Heart right ventricle (tissue), 16 donors: ENCODE measurements at places on chromosomes 3 and 15.
A peak's percentile ranks its signal among the peaks of the same experiment; 100 is the strongest.

GRCh38 chr3:172384836-172385235 lies 63.4 kb downstream of the GHSR start:
- no peak for DNase-seq

DNA sequence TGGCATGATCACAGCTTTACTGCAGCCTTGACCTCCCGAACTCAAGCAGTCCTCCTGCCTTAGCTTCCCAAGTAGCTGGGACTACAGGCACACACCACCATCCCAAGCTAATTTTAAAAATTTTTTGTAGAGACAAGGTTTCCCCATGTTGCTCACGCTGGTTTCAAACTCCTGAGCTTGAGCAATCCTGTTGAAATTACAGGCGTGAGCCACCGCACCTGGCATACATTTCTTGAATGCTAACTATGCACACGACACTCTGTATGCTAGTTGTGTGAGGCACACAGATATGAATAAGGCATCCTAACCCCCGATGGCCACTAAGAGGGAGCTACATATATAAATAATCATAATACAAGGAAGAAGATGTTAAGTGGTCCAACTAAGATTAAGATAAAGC lies 64.9 kb downstream of the CDC25A start:
- no peak for DNase-seq

GRCh38 chr3:45198264-45199260 lies 27.5 kb downstream of the TMEM158 start:
- DNase-seq = no peak

DNA sequence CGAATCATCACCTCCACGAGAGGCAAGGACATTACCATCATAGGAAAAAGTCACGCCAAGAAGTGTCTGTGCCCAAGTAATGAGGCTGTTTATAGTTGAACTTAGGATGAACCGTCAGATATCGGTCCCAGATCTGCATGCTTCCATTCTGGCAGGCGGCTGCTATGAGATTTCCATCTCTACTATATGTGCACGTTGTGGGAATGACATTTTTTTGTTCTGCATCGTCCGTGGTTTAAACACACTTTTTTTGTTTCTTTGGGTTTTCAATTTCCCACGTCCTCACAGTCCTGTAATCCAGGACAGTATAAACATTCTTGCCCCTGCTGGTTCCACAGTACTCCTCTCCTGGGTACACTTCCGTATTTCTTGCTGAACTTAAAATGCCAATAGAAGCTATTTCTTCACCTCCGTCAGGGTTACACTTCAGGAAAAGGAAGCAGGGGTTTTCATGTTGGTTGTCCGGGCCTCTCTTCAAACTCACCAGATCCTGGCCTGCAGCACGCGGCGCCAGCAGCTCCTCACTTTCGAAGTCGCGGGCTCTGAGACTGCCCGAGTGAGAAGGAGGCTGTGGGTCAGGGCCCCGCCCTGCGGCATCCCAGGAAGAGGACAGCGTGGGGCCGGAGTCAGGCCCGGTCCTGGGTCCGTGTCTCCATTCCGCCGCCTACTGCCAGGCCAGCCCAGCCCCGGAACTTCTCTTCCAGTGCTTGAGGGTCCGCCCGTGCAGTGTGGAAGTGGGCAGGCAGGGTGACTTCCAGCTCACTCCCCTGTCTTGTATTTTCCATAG lies 9.8 kb upstream of the TM4SF4 start:
- DNase-seq = no peak

DNA sequence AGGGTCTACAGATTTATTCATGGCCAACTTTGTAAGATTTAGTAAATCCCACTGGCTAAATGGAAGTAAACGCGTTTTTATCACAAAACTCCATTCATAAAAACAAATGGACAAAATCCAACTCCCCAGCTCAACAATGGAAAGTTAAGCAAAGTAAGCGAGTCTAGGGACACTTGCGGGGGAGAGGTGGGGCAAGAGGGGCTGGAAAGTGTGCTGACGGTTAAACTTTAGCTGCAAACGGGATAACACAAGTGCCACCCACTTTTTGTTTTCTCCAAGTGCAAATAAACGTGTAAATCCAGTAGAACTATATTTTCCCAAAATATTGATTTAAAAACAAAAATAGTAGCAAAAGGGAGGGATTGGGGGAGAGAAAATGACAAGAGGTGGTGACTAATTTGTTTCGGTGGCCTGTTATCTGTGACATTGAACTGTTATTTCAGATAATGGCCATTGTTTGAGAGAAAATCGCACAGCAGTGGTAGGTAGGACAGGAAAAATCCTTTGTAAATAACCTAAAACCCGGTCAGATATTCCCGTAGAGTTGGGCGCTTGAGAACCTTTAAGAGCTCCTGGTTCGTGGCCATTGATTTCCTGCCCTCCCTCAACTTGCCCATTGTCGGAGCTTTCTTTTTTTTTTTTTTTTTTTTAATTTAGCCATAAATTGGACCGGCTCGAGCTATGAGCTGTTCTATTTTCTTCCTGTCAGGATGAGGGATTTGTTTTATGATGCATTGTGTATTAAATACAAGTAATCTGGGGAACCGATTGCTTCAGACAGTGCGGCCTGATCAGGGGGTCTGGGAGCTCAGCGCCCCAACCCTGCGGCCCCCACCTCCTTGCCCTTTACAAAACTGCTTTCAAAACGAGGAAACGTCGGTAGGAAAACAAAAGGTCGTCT lies 514.8 kb downstream of the MECOM start:
- peak; percentile 39 for DNase-seq

DNA sequence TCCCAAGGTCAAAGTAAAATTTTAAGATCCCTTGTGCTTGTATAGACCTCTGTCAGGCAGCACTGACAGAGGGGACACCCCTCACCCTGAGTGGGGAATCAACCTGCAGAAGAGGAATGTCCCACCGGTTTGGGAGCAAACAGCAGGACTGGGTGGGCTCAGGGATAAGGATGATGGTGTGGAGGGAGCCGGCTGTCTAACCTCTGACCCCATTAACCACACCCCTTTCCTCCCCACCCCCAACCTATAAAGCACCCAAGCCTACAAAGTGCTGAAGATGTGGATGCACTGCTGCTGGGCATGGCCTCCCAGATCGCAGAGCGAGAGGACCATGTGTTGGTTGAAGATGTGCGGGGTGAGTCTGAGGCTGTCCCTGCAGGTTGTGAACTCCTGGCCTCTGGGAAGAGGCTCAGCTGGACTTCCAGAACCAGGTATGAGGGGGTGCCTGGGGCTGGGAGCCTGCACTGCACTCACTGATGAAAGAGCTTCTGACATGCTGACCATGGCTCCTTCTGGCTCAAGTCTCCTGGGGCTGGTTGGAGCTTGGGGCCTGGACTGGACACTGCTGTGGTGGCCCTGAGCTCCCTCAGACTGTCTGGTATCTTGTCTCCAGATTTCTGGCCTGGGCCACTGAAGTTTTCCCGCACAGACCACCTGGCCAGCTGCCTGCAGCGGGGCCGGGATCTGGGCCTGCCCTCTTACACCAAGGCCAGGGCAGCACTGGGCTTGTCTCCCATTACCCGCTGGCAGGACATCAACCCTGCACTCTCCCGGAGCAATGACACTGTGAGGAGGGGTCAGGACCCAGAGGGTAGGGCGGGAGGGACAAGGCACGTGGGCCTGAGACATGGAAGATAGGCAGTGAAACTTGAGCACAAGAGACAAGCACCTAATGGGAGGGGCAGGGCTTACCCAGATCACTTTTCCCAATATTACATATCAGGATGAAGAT lies 9.3 kb downstream of the DUOX1 start:
- DNase-seq = no peak

GRCh38 chr3:88807491-88808105 lies 299.8 kb upstream of the EPHA3 start:
- no peak for DNase-seq

DNA sequence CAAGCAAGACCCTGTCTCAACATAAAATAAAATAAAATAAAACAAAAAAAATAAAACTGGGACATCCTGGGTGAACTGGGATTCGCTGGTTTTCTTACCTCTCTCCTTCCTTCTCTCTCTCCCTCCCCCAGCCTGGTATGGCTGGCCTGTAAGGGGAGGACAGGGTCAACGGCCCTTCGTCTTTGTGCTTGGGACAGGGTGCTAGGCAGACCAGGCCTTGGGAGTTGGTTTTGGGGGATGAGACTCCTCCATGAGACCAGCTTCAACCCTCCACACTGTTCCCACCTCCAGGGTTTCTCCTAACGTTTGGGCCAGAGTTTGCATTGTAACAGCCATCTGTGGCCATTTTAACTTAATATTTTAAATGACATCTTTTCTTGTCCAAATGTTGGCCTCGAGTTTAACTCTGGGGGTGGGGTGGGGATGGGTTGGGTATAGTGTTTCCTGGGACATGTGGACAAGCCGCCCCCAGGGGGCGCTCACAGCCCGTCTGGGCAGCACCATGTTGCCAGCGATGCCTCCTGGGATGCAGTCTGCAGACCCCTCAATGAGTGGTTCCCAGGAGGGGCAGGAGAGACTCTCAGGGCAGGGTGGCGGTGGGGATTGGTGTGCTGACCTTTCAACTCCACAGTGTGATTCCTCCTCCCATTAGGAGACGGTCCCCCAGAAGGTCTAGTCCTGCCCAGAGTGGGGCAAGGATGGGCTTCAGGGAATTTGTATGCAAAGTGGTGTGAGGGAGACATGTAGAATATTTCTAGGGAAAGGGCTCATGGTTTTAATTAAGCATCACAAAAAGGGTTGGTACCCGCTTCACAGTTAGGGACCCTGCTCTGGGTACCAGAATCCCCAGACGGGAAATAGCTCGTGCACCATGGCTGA lies 37.7 kb upstream of the LCTL start:
- peak; percentile 71 for DNase-seq

DNA sequence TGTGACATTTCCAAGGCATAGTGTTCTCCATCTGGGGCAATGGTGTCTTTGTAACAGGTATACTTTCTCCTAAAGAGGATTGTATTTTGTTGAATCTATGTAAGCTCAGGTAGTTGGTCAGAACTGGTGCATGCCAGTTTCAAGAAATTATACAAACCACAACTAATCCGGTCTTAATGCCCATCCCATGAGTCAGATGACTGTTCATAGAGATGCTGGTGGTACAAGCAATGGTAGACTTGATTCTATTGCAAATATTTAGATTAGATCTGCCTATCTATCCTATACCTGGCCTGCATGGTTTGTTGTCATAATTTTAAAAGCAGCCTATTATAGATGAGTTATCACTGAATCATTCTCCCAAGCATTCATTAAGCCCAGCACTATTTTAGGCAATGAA lies 43.5 kb downstream of the ATP13A5 start:
- no peak for DNase-seq

GRCh38 chr15:51266656-51267050 lies 71.7 kb downstream of the CYP19A1 start:
- no peak for DNase-seq

DNA sequence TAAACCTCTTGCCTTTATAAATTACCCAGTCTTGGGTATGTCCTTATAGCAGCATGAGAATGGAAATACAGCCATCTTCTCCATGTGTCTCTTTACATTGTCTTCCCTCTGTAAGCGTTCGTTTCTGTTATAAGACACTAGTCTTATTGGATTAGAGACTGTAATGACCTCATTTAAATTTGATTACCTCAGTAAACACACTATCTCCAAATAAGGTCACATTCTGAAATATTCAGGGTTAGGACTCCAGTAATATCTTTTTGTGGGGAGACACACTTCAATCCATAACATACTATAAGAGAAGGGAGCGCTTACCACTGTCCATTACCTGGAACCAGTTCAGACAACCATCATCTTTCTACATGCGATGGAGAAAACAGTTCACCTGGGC lies 34.3 kb upstream of the CD47 start:
- no peak for DNase-seq

- no peak for DNase-seq
Measured at GRCh38 chr15:26690778-26691177, 82.1 kb downstream of the GABRB3 start.

DNA sequence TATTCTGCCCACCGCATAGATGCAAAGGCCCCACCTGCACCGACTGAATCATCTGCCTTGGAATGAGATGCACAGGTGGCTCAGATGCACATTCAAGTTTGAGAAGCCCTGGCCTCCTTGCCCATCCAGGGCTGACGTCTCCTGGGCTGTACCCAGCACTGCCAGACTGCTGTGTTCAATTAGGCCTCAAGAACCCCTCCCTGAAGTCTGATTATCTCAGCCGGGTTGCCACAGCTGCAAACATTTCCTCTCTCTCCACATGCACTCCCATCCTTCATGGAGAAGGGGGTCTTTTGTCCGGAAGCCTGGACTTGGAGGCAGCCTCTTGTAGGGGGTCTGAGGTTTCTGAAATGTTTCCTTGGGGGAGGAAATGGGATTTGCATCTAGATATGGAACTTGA lies 459.4 kb upstream of the PROK2 start:
- no peak for DNase-seq

DNA sequence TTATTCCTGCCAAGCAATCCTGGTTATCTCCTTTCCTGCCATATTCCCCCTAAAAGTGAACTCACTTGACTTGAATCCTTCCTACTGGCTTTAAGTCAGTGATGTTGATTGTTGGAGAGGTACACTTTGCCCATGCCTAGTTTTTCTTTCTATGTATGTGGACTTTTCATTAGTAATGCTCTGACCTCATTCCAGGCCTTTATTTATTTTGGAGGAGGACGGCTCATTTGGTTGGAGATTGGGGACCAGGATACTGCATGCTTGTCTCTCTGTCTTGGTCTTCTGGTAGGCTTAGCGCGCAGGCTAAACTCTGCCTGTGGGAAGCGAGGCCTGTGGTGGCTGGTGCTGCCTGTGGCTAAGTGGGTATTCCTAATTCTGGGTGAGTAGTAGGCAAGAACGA lies 29.1 kb upstream of the MTMR10 start:
- no peak for DNase-seq

- no peak for DNase-seq
Measured at GRCh38 chr3:22609139-22609538, 594.0 kb upstream of the UBE2E2 start.

- no peak for DNase-seq
Measured at GRCh38 chr15:48596415-48596814, 49.1 kb downstream of the FBN1 start.

- no peak for DNase-seq
Measured at GRCh38 chr3:112357930-112358780, 25.2 kb downstream of the CD200 start.

- no peak for DNase-seq
Measured at GRCh38 chr3:144317961-144318360, 346.3 kb downstream of the DIPK2A start.

DNA sequence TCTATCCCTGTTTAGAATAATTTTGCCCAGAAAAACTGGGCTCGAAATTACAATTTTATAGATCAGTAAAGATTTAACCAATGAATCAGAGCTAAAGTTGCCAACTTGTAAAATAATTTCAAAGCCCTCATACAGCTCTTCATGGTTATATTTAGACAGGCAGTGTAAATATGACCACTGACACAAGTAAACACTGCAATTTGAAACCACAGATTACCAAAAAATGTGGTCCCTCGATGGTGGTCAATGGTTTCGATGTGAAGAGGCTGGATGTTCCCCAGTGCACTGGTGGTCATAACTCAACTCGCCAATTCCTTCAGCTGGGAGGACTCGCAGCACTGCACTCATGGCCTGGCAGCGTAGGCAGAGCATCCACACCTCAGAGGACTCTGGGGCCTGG lies 28.6 kb downstream of the LRTM1 start:
- DNase-seq = no peak

GRCh38 chr3:57118254-57118653 lies 46.9 kb downstream of the IL17RD start:
- no peak for DNase-seq

GRCh38 chr3:53485675-53486403 lies 8.6 kb upstream of the CACNA1D start:
- DNase-seq = no peak

- DNase-seq = no peak
Measured at GRCh38 chr3:115855911-115856310, 232.6 kb downstream of the GAP43 start.
